ENCODE measurements at places on chromosomes 4 and X.

DNA sequence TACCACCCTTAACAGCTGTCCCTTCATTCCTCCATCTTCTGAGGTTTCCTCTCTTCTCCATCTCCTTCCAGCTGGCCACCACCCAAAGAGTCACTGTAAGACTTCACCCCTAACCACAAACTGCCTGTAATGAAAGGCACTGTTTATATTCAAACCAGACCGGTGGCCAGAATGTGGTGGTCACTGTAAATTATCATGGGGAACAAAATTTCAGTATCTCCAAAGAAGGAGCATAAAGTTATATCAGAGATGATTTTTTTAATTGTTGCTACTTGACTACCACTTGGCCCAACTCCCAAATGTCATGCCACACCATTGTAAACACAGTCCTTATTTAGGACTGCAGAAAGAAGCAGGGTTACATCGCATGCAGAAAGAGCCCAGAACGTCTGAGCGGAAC is 44.8 kb downstream of the SMARCA1 start:
- DNase-seq = no peak

- no peak for DNase-seq
Measured at GRCh38 chr4:78953769-78954666, 14.8 kb upstream of the PAQR3 start.

GRCh38 chr4:123530357-123530756 is 133.8 kb downstream of the SPRY1 start:
- DNase-seq = no peak

- no peak for DNase-seq
Measured at GRCh38 chr4:8058031-8058479, 100.6 kb downstream of the ABLIM2 start.

DNA sequence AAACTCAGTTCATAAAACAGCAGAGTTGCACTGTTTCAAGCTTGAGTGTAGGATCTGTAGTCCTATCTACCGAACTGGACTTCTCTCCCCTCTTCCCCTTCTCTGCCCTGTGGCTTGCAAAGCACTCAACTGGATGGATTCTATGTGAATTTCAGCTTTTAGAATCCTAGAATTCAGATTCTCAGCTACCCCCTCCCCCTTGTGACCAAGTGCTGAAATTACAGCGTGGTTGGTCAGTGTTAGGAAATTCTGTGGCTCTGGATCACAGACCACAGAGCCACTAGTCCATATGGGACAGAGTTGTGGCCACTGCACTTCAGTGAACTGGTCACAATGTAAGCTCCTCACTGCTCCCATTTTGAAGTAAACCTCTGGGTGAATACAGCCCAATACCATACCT is 64.6 kb upstream of the TRPC5 start:
- no peak for DNase-seq

DNA sequence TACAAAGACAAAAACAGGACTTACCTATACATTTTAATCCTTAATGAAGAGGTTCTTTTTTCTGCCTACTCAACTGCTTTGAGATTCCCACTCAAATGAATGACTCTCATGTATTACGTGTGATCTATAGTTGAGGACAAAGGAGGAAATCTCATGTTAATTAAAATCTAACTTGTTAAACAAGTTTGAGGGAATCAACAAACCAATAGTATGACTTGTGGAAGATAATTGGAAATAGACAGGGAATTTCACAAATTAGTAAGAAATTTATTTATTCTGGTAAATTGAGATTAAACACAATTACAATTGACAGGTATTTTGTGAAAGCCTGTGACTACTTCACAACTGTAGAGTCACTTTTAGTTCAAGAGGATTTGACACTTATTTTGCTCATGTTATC is at the start of gene TMPRSS11D:
Gene TMPRSS11D (minus strand): TSS at position 101 of the 400 bp plus-strand sequence. CDS start 69 bp downstream, at position 32.
- no peak for DNase-seq

DNA sequence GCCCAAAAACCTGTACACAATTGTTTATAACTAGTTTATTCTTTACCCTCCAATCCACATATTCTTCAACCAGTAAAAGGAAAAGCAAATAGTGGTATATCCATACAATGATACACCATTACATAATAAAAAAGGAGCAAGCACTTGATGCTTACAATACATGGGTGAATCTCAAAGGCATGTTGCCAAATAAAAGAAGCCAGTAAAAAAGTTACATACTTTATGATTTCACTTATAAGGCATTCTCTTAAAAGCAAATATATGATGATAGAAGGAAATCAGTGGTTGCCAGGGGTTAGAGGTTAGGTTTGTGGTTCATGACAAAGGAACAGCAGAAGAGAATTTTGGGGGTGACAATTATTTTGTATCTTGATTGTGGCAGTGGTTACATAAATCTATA is 896.1 kb upstream of the LCORL start:
- DNase-seq = no peak

DNA sequence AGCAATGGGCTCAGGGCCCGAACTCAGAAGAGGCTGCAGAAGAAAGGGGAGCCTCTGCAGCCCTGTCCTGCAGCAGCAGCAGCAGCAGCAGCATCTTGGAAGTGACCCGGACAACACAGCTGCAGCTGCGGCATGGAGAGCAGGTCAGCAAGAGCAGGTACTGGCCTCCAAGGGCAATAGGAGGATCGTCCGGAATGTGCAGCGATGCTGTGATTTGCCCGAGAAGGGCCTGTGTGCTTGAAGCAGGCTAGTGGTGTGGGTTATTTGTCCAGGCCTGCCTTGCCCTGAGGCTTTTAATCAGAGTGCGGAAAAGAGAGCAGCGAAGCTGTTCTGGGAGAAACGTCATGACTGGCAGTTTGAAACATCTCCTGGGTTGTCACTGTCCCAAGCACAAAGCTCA is 126.0 kb downstream of the F11 start:
- DNase-seq = no peak

GRCh38 chr4:1646690-1647089 is 37.4 kb downstream of the FAM53A start:
- no peak for DNase-seq

- DNase-seq = no peak
Measured at GRCh38 chr4:22071749-22072148, 123.2 kb upstream of the KCNIP4 start.

- no peak for DNase-seq
Measured at GRCh38 chr4:44965435-44966095, 239.2 kb upstream of the GNPDA2 start.

DNA sequence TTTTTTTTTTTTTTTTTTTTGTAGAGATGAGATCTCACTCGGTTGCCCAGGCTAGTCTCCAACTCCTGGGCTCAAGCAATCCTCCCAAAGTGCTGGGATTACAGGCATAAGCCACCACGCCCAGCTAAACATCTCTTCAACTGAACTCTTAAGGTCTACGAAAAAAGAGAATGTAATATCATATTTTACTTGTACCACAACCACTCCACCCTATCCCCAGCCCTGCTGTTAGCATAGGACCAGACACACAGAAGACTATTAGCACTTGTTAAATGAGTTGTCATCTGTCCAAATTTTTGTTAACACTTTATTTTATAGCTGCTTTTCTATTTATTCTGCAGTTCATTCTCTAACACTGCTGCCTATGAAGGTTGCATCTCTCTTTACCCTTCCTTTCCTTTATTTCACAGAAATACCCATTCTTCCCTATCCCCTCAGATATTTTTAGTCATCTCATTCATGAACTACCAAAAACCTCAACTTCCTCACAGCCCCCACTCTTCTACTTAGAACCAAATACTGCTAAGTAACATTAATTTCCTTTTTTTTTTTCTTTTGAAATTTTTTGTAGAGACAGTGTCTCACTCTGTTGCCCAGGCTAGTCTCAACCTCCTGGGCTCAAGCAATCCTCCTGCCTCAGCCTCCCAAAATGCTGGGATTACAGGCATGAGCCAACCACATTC is 10.1 kb downstream of the SNX12 start:
- DNase-seq = no peak

GRCh38 chrX:103913356-103914020 is 48.9 kb upstream of the TMSB15B start:
- no peak for DNase-seq

- DNase-seq = no peak
Measured at GRCh38 chr4:53816561-53816960, 225.3 kb upstream of the LNX1 start.

- DNase-seq = no peak
Measured at GRCh38 chr4:3246458-3247398, 2.2 kb upstream of the MSANTD1 start.

- DNase-seq = no peak
Measured at GRCh38 chr4:18252052-18252451, 230.5 kb upstream of the LCORL start.

DNA sequence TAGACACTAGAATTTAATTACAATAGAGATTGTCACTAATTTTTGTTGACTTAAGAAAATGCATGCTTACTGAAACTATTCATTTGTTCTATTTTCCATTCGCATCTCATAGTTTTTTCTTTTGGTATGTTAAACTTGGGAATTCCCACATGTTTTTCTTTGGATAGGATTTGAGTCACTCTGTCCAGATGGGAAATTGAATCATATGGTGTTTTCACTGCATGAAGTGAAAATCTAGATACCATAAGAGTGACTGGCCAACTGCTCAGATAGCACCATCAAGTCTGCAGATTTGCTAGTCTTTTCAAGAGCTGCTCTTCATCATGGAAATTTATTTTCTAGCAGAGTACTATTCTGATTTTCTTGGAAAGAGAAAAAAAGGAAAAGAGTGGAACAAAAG is 172.6 kb downstream of the FAM47B start:
- no peak for DNase-seq

GRCh38 chr4:18593297-18594002 is 571.9 kb upstream of the LCORL start:
- peak; percentile 28 for DNase-seq

DNA sequence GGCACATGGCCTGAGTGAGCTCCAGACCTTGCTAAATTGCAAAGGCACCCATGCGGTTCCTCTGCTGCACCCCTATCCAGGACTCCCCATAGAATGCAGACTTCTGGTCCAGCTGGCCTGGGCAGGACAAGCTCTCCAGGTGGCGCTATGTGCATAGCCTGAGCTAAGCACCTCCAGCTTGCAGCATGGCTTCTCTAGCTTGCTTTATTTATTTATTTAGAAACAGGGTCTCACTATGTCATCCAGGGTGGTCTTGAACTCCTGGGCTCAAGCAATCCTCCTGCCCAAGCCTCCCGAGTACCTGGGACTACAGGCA is 5.5 kb upstream of the WFS1 start:
- DNase-seq = no peak

- no peak for DNase-seq
Measured at GRCh38 chrX:125436855-125437254, 117.2 kb downstream of the TEX13C start.

GRCh38 chrX:148500423-148501385 is at the start of gene AFF2:
TSS of gene AFF2 (plus strand) at chrX:148500617. CDS start at chrX:148501098, 481 bp downstream.
- peak; percentile 54 for DNase-seq

- DNase-seq = no peak
Measured at GRCh38 chr4:124427095-124427767, 285.3 kb downstream of the ANKRD50 start.

- DNase-seq = no peak
Measured at GRCh38 chrX:19683358-19683757, 168.1 kb upstream of the MAP3K15 start.

DNA sequence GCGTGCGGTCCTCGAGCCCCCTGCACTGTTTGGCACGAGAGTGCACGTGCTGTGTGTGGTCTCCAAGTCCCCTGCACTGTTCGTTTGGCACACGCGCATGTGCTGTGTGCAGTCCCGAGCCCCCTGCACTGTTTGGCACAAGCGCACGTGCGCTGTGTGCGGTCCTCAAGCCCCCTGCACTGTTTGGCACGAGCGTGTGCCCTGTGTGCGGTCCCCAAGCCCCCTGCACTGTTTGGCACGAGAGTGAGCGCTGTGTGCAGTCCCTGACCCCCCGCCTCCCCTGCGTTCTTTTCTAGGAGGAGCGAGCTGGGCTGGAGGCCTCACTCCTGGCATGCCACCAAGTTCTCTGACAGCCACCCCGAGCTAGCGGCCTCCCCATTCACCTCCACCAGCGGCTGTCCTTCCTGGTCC is 76.5 kb upstream of the CLDN34 start:
- no peak for DNase-seq

DNA sequence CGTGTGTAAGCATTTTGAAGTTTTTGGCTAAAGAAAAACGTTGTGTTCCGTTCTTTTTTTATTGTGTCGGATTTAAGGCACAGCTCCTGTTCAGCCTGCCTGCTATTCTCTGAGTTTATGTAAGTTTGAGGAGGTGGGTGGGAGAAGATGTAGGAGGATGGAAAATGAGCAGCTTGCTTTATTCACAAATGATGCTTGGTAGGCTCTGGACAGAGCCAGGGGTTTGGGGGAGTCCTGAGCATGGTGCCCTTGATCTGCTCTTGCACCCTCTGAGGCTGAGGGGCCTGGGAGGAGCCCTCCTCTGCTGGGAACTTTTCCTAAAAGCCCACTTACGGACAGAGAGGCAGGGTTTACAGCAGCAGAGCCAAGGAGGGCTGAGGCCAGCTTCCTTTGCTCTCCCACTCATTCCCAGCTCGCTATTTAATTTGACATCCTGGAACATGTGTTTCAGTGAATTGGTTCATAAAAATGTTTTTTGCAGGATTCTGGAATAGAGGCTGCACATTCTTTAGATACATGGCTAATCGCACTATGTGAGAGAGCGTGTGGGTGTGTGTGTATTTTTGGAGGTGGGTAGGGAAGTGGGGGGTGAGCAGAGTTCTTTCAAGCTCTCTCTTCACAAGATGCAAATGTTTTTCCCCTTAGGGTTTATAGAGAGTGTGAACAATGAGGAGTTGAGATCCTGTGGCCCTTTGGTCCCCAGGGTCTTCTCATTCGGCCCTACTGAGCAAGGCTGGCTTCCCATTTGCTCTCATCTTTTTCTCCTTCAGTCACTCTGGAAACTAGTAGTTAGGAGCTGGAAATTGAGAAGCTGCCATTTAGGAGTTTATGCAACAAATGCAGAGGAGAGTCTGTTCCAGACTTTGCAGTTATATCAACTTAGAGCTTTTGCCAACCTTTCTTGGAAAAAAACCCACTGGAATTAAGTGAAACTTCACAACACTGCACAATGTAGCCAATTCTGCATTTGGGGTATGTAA is 32.1 kb downstream of the TMEM131L start:
- DNase-seq = peak; percentile 40

GRCh38 chr4:99208719-99209075 is 10.3 kb downstream of the ADH6 start:
- no peak for DNase-seq

DNA sequence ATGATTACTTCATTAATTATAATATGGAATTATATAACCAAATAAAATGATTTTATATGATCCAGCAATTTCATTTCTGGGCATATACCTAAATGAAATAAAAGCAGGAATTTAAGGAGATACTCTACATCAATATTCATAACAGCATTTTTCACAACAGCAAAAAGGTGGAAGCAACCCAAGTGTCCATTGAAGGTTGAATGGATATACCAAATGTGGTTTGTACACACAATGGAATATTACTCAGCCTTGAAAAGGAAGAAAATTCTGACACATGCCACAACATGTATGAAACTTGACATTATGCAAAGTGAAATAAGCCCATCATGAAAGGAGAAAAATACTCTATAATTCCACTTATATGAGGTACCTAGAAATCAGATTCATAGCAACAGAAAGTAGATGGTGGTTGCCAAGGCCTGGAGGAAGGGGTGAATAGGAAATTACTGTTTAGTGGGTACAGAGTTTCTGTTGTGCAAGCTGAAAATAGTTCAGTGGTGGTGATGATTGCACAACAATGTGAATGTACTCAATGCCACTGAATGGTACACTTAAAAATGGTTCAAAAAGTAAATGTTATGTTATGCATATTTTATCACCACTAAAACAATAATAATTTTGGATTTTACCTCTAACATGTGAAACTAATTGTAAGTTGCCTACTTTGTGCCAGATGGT is 471.5 kb downstream of the SPRY1 start:
- no peak for DNase-seq
